Activated CD4-positive, CD25-positive, alpha-beta regulatory T cell treated with anti-CD3 and anti-CD28 coated beads, Interleukin-2, amount 50 U/mL, for 72 hours (primary cell): ENCODE measurements at places on chromosomes 12 and 14.

GRCh38 chr12:124293286-124294003, 1.4 kb upstream of the RFLNA start:
- DNase-seq: no peak

DNA sequence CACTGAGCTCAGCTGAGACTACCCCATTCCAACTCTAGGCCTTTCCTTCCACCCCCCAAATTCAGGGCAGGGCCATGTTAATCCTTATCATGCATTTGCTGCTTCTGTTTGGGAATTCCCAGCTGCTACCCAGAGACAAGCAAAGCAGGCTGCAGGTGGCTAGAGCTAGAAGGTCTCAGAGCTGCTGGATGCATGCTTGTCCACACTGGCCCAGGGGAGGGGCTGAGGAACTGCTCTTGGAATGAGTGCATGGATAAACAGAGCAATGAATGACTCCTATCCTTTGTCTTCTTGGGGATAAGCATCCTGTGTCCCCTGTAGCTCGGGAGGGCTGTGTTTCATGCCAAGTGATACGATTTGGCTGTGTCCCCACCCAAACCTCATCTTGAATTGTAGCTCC, 136.8 kb upstream of the NOS1 start:
- no peak for DNase-seq

DNA sequence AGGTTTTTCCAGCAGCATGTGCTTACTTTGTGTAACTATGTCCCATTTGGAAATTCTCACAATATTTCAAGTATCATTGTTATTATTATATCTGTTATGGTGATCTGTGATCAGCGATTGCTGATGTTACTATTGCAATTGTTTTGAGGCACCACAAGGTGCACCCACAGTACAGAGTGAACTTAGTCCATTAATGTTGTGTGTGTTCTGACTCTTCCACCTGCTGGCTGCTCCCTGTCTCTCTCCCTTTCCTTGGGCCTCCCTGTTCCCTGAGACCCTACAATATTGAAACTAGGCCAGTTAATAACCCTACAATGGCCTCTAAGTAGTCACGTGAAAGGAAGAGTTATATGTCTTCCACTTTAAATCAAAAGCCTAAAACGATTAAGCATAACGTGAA, 153.9 kb downstream of the PIK3C2G start:
- DNase-seq: no peak

- DNase-seq: peak; percentile 32
Measured at GRCh38 chr12:108514468-108514972, 557 bp upstream of the FICD start.

GRCh38 chr12:65430006-65430405, 151.5 kb downstream of the MSRB3 start:
- DNase-seq: no peak

GRCh38 chr12:113381220-113381619, 22.5 kb downstream of the SDS start:
- no peak for DNase-seq

DNA sequence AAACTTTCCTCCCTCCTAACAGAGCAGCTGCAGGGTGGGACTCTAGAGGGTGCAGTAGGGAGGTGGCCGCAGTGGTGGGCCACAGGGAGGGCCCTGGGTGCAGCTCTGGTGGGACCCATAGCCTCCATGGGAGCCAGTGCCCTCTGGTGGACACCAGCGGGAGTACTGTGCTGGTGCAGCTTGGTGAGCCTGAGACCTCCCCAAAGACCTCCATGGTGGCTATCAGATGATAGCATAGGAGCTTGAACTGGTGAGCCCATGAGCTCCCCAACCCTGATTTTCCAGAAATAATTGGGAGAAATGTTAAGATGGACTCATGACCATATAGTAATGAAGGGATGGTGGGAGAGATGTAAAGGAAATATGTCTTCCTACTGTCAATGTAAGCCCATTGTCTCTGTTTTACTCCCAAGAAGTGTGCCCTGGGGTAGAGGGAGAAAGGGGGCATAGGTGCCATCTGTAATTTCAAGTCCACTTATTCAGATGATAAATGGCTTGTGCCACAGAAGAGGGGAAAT, 98.7 kb downstream of the GAS2L3 start:
- peak; percentile 32 for DNase-seq

DNA sequence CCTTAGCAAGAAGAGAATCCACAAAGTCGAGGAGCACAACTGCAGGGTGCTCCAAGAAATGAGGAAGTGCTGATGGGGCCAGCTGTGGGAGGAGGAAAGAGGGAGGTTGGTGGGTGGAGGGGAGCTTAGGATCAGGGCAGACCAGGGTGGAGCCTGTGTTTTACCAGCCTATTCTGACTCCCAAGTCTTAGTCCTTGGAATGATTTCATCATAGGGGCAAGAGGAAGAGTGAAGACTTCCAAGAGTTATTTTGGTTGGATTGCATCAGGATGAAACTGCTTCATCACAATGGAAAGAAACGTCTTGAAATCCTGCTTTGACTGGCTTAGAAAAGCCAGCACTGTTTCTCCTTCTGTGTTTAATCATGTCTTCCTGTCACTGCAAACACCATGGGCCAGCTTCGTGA, 194.0 kb downstream of the DPF3 start:
- no peak for DNase-seq

GRCh38 chr12:54879150-54879549, 24.8 kb downstream of the MUCL1 start:
- DNase-seq: no peak

GRCh38 chr14:42437809-42438208, 831.1 kb downstream of the LRFN5 start:
- no peak for DNase-seq

GRCh38 chr12:111063295-111064026, 143.1 kb upstream of the MYL2 start:
- DNase-seq: no peak

DNA sequence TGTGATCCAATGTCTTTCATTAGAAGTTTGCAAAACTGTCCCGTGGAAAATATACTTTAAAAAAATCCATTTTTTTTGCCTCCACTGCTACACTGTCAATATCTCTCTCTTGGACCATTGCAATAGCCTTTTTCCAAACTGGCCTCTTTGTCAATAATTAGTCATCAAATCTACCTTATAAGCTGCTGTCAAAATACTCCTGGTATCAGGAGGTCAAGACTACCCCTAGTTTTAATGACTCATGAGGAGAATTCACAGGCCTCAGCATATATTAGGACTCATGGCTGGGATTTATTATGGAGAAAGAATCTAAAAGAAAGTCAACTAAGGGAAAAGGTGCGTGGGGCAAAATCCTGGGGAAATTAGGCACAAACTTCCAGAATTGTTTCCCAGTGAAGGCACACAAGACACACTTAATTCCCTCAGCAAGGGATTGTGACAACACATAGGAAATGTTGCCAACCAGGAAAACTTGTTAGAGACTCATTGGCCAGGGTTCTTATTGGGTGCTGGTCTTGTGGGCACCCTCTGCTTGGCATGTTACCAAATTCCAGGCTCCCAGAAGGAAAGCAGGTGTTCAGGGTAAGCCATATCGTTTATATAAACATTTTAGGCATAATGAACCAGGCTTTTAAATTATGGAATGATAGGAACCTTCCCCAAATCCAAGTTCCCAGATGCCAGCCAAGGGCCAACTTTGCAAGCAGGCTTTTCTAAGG, 56.1 kb downstream of the TMEM117 start:
- DNase-seq: no peak

GRCh38 chr14:75822522-75823141, 159.2 kb downstream of the TGFB3 start:
- DNase-seq: no peak

GRCh38 chr12:91482231-91482630, 299.6 kb upstream of the DCN start:
- no peak for DNase-seq

- DNase-seq: no peak
Measured at GRCh38 chr12:125892276-125892675, 827.0 kb downstream of the AACS start.

DNA sequence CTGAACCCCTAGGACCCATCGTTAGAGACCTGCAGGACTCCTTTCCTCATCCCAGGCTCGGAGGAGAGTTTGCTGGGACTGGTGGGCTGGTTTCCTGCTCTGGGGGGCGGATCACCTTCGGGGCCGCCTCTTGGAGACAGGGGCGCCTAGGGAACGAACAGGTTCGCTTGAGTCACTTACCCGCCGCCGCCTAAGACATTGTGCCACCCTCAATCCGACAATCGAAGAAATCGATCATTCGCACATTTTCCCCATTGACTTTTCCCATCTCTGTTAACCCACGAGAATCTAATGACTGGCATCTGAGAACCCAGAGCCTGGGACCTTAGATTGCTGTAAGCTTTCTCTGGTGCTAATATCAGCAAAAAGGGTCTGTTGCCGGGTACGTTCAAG, 322 bp downstream of the SLC39A9 start:
- no peak for DNase-seq

DNA sequence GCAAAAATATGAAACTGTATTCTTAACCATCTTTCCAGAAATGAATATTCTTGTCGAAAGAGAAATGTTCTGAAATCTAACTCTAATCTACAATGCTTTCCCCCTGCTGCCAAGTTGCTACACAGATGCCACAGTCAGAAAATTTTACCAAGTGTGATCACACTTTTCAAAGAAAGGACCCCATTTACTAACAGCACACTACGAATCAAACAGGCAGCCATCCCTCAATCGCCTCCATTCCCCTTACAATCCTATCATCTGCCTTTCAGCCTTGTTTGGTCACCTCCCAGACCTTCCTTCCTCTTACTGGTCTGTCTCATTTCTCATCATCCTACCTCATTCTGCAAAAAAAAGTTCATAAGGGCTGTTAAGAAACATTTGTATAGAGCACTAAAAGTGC, 190.1 kb downstream of the MED13L start:
- no peak for DNase-seq

DNA sequence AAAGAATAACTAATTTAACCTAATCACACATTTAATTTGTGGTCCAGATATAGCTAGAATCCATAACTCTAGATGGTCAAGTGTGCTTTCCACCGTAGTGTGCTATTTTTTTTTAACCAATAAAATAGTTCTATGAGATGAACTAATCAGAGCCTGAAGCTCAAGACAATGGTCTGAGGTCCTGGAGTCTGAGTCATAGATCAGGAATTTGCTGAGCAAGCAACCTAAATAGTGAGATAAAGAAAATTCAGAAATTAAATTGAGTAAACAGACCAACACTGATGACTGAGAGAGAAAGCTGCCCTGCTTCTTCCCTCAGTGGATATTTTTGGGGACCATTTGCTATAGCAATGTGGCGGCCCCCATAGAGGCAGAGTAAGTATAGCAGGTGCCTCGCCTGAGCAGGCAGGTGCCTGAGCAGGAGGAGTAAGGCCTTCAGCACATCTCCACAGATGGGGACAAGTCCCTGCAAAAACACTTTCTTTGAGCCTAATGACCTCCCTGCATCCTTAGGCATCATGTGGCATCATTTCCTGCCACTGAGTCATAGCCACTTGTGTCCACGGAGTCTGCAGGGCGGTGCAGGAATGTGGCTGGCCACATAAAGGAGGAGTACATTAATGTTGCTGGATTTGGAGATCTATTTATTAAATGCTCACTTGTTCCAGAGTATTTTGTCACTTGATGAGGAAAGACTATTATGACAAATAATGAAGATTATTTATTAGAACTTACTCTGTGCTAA, 13.9 kb upstream of the CLEC4E start:
- DNase-seq: no peak

- no peak for DNase-seq
Measured at GRCh38 chr12:112126000-112126438, 659 bp downstream of the TRAFD1 start.

GRCh38 chr12:126404293-126404881, 1339.2 kb downstream of the AACS start:
- no peak for DNase-seq

- no peak for DNase-seq
Measured at GRCh38 chr14:92888896-92889295, 34.1 kb upstream of the CHGA start.

- DNase-seq: no peak
Measured at GRCh38 chr14:35386673-35387125, 17.9 kb downstream of the NFKBIA start.

DNA sequence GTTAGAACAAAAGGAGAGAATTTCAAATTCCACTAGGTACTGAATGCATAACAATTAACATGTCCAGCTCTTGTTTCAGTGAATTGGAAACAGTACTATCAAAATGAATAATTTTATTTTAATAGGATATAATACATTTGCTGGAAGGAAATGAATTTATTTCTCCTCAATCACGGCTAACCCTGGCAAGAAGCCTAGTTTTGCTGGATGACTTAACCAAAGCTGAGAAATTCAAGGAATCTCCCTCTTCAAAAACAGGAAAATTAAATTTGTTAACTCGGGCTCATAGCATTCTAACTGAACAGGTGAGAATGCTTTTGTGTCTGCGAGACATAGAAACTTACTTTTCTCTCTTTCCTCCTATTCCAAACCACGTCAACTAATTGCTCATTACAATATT, 163.5 kb upstream of the NEDD1 start:
- no peak for DNase-seq

DNA sequence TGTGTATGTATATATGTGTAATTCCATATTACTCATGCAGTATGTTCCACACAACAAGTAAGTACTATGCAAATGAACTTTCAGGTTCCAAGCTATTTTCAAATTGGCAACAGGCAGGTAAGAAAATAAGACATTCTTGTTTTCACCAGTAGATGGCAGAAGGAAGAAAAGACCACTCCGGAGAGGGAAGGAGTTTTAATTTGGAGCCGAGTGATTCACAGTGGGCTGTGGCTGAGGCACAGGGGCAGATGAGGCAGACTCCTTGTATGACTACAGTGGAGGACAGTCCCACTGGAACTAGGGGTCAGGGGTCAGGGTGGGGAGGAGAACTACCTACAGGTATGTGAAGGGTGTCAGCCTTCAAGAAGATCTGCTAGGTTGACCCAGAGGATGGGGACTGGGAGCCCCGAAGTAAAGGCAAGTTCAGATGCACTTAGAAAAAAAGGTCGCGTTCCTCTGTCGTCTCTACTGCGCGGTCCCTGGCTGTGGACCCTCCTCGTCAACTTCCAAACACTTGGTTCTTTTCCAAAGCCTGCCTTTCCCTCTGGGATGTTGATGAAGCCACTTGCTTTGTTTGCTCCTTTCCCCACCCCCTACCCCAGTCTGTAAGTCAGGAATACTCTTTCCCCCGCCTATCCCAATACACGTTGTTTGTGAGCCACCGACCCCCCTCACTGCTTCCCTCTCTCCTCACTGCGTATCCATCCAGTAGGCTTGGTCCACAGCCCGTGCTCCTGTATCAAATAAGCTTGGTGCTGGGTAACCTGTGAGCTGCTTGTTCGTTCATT, 24.1 kb downstream of the DDX47 start:
- peak; percentile 39 for DNase-seq

DNA sequence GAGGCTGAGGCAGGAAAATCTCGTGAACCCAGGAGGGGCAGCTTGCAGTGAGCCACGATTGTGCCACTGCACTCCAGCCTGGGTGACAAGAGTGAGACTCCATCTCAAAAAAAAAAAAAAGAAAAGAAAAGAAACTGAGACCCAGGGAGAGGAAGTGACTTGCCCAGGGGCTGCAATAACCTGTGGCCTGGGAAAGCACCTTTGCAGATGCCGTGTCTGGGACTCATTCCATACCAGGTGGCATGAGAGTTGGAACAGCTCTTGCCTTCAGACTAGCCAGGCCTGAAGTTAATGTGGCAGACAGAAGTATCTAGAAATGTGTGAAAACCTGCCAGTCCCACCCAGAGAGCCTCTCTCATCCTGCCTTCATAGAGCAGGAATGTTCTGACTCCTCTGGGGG, 65.4 kb downstream of the PHETA1 start:
- DNase-seq: no peak
